ENCODE measurements at places on chromosomes 1 and 21. TPM values are rescaled to one million over a fixed set of nuclear protein-coding genes. Genes with fewer than 3 reads are reported as not detected.

- H3K4me3 ChIP-seq = peak overlapping the region; percentile 91
- peak overlapping the region; percentile 100 for H3K27ac ChIP-seq
- peaks cover 26% of the 10 kb centered on the region for H3K4me1 ChIP-seq
- no peaks in the 10 kb centered on the region for H3K27me3 ChIP-seq
- H3K36me3 ChIP-seq = peaks cover 18% of the 10 kb centered on the region
These were observed 1.4 kb upstream of the ANKRD13C start for GRCh38 chr1:70355920-70356319.

- no peak for DNase-seq
- peaks cover 36% of the 10 kb centered on the region for H3K4me1 ChIP-seq
- no peaks in the 10 kb centered on the region for H3K27me3 ChIP-seq
- H3K4me3 ChIP-seq = no peak overlapping the region
- no peak overlapping the region for H3K27ac ChIP-seq
- peaks cover 9% of the 10 kb centered on the region for H3K36me3 ChIP-seq
These were observed 6.4 kb downstream of the MGST3 start for GRCh38 chr1:165637427-165637826.

DNA sequence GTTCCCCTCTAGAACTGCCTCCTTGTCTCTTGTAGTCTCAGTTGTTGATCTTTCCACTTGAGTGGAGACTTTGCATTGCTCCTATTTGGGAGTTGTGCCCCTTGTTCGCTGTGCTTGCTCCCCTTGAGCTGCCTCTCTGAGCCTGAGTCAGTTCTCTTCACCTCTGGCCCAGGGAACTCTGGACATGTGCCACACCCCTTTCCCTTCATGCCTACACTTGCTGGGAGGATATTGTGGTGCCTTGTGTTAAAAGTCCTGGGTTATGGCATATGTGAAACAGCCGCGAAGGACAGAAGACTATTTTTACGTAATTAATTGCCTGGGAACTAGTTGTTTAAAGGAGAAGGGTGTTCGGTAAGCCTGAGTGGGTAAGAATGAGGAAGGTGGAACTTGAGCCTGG, 32.2 kb upstream of the RPTN start:
- H3K27ac ChIP-seq = no peak overlapping the region
- no peak for DNase-seq
- peaks cover 4% of the 10 kb centered on the region for H3K27me3 ChIP-seq
- peaks cover 5% of the 10 kb centered on the region for H3K4me1 ChIP-seq
- no peak overlapping the region for H3K4me3 ChIP-seq

GRCh38 chr1:106791041-106791440, 265.4 kb upstream of the PRMT6 start:
- no peaks in the 10 kb centered on the region for H3K36me3 ChIP-seq
- H3K4me1 ChIP-seq = no peaks in the 10 kb centered on the region
- no peak overlapping the region for H3K4me3 ChIP-seq
- no peak for DNase-seq

GRCh38 chr1:7006996-7007871, 222.0 kb downstream of the CAMTA1 start:
- H3K27ac ChIP-seq = no peak overlapping the region
- H3K4me1 ChIP-seq = no peaks in the 10 kb centered on the region
- no peaks in the 10 kb centered on the region for H3K36me3 ChIP-seq
- no peak for DNase-seq

DNA sequence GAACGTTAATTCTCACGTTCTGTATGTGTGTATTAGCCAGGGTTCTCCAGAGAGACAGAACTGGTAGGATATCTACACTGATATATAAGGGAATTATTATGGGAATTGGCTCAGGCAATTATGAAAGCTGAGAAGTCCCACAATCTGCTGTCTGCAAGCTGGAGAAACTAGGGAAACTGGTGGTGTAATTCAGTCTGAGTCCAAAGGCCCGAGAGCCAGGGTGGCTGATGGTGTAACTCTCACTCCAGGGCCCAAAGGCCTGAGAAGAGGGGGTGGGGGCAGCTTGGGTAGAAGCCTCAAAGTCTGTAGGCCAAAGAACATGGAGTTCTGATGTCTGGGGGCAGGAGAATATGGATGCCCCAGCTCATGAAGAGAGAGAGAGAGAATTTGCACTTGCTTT, 13.3 kb upstream of the VASH2 start:
- H3K4me3 ChIP-seq = no peak overlapping the region
- H3K27me3 ChIP-seq = no peaks in the 10 kb centered on the region
- H3K36me3 ChIP-seq = no peaks in the 10 kb centered on the region

SERINC2 gene
- 0.14 TPM for total RNA-seq

DNA sequence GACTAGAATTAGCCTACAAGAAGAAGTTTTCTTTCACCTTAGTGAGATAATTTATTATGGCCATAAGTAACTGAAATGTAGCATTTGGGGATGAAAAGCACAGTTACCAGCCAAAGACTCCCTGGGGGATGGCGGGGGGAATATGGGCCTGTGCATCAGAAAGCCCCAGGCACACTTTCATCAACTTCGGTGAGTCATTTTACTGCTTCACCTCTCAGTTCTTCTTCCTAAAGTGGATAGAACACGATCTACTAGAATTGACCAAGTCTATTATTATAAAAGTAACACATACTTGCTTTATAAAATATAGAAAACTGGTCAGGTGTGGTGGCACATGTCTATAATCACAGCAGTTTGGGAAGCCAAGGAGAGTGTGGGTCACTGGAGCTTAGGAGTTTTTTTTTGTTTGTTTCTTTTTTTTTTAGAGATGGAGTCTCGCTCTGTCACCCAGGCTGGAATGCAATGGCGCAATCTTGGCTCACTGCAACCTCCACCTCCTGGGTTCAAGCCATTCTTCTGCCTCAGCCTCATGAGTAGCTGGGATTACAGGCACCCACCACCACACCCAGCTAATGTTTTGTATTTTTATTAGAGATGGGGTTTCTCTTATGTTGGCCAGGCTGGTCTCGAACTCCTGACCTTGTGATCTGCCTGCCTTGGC, 141.8 kb downstream of the ZZZ3 start:
- peaks cover 3% of the 10 kb centered on the region for H3K36me3 ChIP-seq
- no peak overlapping the region for H3K4me3 ChIP-seq
- no peaks in the 10 kb centered on the region for H3K4me1 ChIP-seq
- H3K27me3 ChIP-seq = no peaks in the 10 kb centered on the region
- DNase-seq = no peak

DNA sequence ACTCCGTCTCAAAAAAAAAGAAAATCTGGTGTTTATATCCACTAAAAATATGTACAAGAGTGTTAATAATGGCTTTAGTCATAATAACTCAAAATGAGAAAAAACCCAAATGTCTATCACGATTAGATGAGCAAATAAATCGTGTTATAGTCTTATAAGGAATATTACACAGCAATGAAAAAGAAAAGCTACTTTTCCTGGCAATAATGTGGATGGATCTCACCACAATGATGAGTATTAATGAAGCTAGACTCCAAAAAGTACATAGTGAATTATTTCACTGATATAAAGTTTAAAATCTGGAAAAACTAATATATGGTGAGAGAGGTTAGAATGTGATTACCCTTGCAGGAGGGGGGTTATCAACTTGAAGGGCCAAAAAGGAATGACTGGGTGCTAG, 9.7 kb downstream of the CD244 start:
- no peak for DNase-seq
- no peaks in the 10 kb centered on the region for H3K27me3 ChIP-seq
- no peaks in the 10 kb centered on the region for H3K36me3 ChIP-seq
- no peak overlapping the region for H3K4me3 ChIP-seq

DNA sequence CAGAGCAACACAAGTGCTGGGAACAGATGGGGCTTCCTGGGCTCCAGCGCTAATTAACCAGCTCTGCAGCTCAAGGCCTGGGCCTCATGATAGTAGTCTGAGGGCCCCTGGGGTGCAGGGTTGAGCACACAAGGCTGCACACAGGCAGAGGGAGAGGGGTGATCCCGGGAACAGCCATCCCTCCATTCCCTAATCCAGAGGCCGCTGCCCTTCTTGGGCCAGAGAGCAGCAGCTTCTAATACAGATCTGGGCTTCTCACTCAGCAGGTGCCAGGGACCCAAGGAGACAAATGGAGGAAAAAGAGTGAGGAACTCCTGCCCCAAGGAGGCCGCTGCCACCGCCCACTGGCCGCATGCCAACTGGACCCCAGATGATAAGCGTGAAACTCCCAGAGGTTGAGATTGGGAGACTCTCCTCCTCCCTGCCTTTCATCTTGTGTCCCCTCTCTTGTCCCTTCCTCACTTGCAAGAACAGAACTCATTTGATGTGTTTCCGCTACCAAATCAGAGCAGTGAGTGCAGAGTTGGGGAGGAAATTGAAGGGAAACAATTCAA, 58.0 kb upstream of the IFNAR2 start:
- no peak overlapping the region for H3K27ac ChIP-seq
- no peak for DNase-seq
- H3K4me1 ChIP-seq = no peaks in the 10 kb centered on the region
- H3K36me3 ChIP-seq = no peaks in the 10 kb centered on the region
- peaks cover 5% of the 10 kb centered on the region for H3K27me3 ChIP-seq
- H3K4me3 ChIP-seq = no peak overlapping the region

DNA sequence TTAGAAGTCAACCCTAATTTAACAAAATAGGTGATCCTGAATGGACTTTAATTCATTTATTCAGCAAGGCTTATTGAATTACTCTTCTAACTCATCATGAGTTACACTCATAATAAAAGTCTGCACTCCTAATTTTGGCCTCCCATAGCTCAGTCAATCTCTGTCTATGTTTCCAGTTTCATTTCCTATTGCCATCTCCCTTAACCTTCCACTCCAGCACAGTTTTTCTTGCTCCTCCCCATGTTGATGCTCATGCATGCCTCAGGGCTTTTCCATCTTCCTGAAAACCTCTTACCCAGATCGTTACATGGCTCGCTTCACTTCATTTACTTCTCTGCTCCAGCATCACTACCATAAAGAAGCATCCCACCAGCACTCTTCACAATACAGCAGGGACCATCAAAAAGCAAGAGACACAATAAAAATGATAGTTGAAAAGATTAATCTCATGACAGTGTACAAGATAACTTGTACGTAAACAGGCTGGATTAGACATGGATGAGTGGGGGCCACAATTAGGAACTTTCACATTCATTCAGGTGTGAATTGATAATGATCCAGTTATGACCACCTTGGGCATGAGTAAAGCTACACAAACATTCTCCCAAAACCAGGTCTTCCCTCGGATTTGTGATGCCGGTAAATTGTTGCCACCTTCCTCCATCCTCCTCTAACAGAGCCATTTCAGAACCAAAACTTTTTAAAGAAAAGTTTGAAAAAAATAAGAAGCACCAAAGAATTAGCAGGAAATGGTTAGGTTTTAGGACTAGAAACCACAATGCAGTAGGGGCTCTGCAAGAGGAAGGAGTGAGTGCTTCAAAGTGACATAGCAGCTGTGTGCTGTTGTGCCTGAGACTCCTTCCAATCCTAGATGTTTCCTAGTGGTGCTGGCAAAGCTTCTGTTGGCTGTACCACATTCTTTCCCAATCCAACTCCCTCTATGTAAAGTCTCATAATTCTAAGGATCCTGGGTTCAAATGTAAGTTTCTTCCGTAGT, 89.8 kb downstream of the OLFML2B start:
- no peaks in the 10 kb centered on the region for H3K27me3 ChIP-seq
- H3K27ac ChIP-seq = peak overlapping the region; percentile 84
- no peak for DNase-seq

DNA sequence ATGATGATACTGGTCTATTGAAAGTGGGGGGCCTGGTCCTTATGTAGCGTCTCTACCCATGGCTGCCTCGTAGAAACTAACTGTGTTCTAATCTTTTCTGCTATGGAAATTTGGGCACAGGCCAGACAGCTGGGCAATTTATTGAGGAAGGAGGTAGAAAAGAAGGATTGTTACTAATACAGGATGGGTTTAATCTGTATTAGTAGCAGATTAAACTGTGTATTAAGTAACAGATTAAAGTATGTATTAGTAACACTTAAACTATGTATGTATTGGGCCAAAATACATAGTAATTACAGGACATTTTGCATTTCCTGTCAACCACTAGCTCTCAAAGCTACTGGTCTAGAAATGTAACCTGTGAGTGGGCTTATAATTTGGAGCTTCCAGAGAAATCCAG, 142.0 kb downstream of the MAST2 start:
- no peak overlapping the region for H3K4me3 ChIP-seq
- no peak for DNase-seq
- H3K4me1 ChIP-seq = no peaks in the 10 kb centered on the region
- H3K36me3 ChIP-seq = no peaks in the 10 kb centered on the region
- H3K27ac ChIP-seq = no peak overlapping the region

SESN2 gene
- 33.3 TPM for total RNA-seq

- peak; percentile 53 for DNase-seq
- no peak overlapping the region for H3K4me3 ChIP-seq
- H3K27me3 ChIP-seq = no peaks in the 10 kb centered on the region
- peak overlapping the region; percentile 9 for H3K27ac ChIP-seq
- H3K4me1 ChIP-seq = peaks cover 16% of the 10 kb centered on the region
These were observed 15.4 kb downstream of the AMPD2 start for GRCh38 chr1:109634771-109635750.

EDARADD gene
- total RNA-seq = 4.5 TPM

- H3K4me1 ChIP-seq = peaks cover 21% of the 10 kb centered on the region
- H3K27ac ChIP-seq = peak overlapping the region; percentile 26
- H3K27me3 ChIP-seq = no peaks in the 10 kb centered on the region
- DNase-seq = peak; percentile 42
These were observed 32.2 kb upstream of the ANGPTL7 start for GRCh38 chr1:11156963-11157362.

ACOT11 gene
- total RNA-seq = 2.0 TPM

Data from activated CD4-positive, alpha-beta T cell treated with anti-CD3 and anti-CD28 coated beads for 36 hours (primary cell).